Activated CD4-positive, alpha-beta T cell treated with anti-CD3 and anti-CD28 coated beads for 1 hour (primary cell): ENCODE measurements at places on chromosomes 7 and 10.

- DNase-seq, result no peak
These were observed 44.7 kb upstream of the GARS1 start for GRCh38 chr7:30549931-30550493.

DNA sequence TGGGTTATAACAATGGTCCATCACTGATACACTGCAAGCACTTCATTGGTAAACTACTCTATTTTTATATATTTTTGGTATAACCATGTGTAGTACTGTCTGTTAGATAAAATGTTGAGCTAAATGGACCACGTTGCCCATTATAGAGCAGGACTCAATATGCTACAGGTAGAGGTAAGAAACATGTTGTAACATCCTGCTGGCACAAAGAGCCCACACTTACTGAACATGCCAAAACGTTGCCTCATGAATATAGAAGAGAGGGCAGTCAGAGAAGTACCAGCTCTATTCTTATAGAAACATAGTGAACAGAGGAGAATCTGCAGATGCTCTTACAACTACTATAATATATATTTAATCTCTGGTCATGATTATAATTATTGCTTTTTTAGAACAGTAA is 18.4 kb upstream of the MET start:
- DNase-seq, result no peak

GRCh38 chr7:44541028-44541869 is at the start of gene NPC1L1:
TSS of gene NPC1L1 (minus strand) at chr7:44541330. CDS start at chr7:44541259, 71 bp downstream.
- no peak for DNase-seq

DNA sequence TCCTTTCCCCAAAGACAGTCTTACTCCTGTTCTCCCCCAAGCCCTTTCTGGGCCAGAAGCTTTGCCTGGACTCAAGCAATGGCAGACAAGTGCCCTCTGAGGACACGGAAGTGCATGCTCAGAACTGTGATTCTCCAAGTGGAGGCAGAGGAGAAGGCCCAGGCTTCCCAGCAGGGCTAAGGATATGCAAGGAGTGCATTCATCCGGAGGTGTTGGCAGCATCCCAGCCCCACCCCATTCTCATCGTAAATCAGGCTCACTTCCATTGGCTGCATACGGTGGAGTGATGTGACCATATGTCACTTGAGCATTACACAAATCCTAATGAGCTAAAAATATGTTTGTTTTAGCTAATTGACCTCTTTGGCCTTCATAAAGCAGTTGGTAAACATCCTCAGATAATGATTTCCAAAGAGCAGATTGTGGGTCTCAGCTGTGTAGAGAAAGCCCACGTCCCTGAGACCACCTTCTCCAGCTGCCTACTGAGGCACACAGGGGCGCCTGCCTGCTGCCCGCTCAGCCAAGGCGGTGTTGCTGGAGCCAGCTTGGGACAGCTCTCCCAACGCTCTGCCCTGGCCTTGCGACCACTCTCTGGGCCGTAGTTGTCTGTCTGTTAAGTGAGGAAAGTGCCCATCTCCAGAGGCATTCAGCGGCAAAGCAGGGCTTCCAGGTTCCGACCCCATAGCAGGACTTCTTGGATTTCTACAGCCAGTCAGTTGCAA is 1.4 kb upstream of the RBP3 start:
- DNase-seq, result no peak

DNA sequence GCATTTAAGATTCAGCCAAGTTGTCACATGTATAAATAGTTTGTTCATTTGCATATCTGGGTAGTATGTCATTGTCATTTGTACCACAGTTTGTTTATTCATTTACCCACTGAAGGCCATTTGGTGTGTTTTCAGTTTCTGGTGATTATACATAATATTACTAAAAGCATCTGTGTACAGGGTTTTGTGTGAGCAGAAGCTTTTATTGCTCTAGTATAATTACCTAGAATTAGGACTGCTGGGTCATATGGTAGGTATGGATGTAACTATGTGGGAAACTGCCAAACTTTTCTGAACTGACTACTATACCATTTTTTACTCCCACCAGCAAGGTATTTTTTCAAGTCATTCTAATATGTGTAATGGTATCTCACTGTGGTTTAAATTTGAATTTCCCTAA is 584.0 kb upstream of the GHITM start:
- DNase-seq, result no peak

- DNase-seq, result no peak
These were observed 13.5 kb downstream of the NEUROD6 start for GRCh38 chr7:31327071-31327470.

DNA sequence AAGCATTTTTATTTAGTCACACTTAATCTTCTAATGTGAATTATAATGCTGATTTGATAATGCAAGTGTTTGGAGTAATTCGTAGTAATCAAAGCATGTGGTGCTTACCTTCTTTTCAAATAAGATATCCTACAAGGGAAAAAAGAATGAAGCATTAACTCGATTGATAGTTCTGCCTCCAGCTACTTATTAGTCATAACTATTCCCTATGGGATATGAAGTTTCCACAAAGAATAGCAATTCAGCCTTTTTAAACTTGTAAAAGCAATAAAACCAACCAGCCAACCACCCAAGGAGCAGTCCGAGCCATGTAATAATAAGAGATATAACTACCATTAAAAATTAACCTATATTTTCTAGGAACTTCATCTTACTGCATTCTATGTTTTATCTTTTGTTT is 11.6 kb downstream of the COL28A1 start:
- DNase-seq, result no peak

GRCh38 chr10:4809156-4809555 is 16.9 kb upstream of the AKR1E2 start:
- DNase-seq, result no peak

DNA sequence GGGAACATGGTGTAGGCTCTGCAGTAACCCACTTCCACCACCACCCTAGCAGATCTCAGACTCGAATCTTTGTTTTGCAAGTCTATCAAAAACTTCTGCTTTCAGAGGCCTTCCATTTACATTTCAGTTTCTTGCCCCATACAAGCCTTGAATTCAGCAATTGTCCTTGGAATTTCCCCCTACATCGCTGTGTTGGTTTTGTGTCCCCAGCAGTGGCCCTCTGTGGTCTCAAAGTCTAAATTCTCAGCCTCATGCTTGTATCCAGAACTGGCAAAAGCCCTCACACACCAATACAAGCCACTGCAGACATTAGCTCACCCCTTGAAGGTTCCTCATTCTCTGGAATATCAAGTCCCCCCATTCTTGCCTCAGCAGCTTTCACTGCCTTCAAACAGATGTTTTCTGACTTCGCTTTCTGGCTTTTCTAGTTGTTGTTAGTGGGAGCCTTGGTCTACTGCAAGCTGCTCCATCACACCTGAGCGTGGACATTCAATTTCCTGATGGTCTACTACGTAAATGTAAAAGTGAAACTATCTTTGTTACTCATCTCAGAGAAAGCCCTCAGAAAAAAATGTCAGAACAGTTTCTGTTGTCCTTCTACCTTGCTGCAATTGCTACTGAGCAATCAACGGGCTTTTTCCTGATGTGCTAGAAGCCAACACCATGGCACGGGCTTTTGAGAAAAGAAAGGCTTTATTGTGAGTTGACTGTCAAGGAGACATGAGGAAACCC is 1.8 kb upstream of the NUB1 start:
- no peak for DNase-seq

- no peak for DNase-seq
These were observed 13.2 kb upstream of the ZNF488 start for GRCh38 chr10:47397256-47397655.

GRCh38 chr7:96111405-96111804 is 210.5 kb downstream of the SLC25A13 start:
- DNase-seq, result no peak

GRCh38 chr7:13551503-13551902 is 438.0 kb downstream of the ETV1 start:
- DNase-seq, result no peak

DNA sequence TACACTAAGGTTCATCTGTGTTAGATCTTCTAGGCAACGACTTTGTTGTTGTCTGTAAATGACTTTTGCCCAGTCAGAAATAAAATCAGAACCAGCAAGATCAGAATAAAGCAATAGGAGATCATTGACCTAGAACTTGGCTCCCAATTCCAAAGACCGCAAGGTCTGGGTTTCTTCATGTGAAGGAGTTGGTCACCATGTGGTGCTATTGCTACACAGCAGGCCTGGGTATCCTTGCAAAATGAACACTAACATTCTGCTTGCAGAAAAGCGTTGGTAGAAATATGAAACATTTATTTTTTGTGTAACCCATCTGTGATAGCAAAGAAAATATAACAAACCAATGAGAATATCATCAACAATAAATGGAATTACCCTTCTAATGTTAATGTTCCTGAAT is 831.0 kb downstream of the NXPH1 start:
- DNase-seq, result no peak

- no peak for DNase-seq
These were observed 318.6 kb downstream of the PTPRN2 start for GRCh38 chr7:158268816-158269535.

DNA sequence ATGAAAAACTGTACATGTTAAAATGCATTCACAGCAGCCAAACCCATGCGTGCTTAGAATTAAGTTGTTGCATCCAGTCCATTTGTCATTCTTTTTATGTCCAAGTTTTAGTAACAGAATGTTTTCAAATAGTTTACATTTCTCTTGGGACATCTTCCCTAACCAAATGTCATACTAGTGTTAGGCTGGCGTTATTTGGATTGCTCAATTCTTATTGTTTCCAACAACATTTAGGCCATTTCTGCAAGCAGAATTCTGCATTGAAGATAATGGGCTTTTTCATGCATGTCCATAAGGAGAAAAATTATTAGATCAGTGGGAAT is 203.0 kb downstream of the HIBADH start:
- DNase-seq, result no peak

DNA sequence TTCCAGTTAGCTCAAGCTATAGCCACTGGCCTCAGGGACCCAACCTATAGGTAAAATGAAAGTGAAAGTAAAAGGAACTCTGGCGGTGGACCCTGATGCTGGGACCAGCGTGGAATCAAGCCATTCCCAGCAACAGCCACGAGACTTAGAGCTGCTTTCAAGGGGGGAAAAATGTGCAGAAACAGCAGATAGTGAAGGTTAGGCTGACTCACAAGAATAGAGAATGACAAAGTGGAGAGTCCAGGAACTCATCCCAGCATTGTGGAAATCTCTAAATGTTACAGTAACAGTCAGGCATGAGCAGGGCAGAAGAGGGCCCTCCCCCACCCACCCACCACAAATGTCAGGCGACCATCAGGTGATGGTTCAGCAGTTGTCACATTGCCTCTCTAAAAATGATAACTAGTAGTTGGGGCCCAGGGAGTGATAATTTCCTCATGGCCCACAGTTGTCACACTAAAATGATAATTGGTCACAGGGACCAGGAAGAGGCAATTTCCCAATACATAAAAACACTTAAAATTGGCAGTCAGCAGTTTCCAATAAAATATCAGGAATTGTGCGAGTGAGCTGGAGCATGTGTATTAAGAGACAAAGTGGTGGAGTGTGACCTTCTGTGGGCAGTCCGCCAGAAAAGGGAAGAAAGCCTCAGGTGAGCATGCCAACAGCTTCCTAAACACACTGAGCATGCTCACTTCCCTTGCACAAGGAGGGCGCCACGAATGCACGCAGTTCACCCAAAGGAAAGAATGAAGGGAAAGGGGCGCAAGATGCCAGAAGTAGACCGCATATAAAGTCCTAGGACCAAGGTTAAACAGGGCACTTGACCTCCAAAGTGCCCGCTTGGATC is 129.8 kb upstream of the PPP1R3A start:
- no peak for DNase-seq

DNA sequence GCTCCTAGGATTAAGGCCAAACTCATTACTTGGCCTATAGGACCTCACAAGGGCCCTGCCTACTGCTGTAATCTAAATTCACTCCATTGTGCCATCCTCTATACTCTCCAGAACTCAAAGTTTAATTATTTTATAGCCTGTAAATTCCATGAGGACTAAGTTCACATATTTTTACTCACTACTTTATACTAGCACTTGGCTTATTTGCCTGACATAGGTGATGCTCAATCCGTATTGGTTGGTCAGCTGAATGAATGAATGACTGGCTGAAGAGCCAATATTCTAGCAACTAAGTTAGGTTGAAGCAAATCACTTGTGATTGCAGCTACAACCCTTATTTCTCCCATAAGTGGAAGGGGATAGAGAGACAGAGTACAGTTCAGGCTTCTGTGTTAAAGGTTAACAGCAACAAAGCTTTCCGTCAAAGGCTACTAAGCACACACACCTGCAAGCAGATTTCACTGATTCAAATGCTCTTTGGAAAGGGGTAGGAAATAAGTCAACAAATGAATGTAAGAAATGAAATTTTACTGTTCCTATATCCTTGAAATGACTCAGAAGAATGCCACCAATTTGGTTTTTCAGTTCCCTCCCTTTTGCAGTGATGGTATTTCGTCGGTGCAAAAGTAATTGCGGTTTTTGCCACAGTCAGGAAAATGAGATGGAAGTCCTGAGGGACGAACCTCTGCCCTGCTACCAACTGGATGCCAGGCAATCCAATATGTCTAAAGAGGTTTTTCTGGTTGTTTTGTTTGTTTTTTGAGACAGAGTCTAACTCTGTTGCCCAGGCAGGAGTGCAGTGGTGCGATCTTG is 120.7 kb downstream of the COL28A1 start:
- no peak for DNase-seq

DNA sequence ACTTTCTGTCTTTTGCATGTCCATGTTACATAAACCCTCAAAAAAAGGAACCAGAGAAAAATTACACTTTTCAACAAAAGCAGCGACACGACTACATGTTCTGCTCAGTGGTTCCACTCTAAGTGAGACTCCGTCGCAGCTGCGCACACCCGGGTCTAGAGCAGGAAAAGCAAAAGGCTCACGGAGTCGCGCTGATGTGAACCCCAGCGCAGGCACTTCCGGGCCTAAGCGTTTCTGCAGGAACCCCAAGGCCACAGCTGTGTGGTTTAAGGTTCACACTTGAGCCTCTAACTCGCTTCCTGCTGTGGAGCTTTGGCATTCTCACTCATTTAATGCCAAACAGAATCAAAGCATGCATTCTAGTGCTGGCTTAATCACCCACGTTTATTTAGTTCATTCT is 240.3 kb downstream of the DNAJB6 start:
- no peak for DNase-seq

DNA sequence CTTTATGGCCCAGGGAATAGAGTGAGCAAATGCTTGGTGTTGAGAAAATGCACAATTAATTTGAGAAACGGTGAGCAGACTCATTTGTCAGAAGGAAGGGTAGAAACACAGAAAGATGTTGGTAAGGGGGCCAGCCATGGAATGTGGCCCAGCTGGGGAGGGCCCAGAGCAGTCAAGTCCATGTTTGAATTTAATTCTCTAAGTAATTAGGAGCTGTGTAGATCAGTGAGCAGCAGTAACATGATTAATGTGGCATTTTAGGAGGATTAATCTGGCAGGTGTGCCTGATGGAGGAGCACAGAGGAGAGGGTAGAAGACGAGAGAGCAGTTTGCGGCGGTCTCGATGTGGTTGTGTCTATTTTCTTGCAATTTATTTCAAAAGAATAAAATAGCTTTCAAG is 218.7 kb downstream of the FRMD4A start:
- DNase-seq, result no peak

DNA sequence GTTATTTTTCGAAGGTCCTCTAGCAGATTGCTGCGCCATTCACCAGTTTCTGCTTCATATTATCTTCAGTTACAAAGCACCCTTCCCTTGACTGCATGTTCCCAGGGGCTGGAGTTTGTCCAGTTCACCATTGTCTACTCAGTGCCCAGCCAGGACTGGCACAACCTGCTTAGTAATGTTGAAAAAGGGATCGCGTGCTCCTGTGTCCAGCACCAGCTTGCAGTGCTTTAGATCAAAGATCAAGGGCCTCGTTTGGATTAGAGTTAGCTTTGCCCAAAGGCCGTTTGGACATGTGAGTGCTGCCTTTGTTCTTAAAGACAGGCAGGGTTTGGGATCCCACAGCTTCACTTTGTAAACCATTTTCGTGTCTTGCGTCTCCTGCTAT is 867 bp downstream of the ATP6V0E2 start:
- no peak for DNase-seq

GRCh38 chr10:106384496-106384895 is 780.0 kb downstream of the SORCS1 start:
- DNase-seq, result no peak
